ENCODE measurements at places on chromosomes 2 and 18. TPM values are rescaled to one million over a fixed set of nuclear protein-coding genes. Genes with fewer than 3 reads are reported as not detected.

The FAM237A gene
- not detected for total RNA-seq

The FER1L5 gene
- total RNA-seq = 0.09 TPM

The TRABD2A gene
- 0.56 TPM for total RNA-seq

The PDE6D gene
- total RNA-seq = 14.5 TPM

The YES1 gene
- total RNA-seq = 208 TPM

The CXCR4 gene
- 76.6 TPM for total RNA-seq

The C2orf76 gene
- total RNA-seq = 9.3 TPM

The IL1RN gene
- total RNA-seq = not detected

The C2orf74 gene
- total RNA-seq = 20.2 TPM

The CYP1B1 gene
- total RNA-seq = 0.18 TPM

The ADAM23 gene
- total RNA-seq = 18.4 TPM

The FNDC4 gene
- 30.1 TPM for total RNA-seq

The DCC gene
- under 0.01 TPM for total RNA-seq

Measured in endothelial cell of coronary artery (primary cell).